ENCODE measurements at places on chromosomes 3 and 15. TPM values are rescaled to one million over a fixed set of nuclear protein-coding genes. Genes with fewer than 3 reads are reported as not detected.

Gene FGF7
- 0.41 TPM for total RNA-seq

Gene LRRC31
- total RNA-seq, result under 0.01 TPM

Gene COMMD4
- total RNA-seq, result 21.2 TPM

Gene SERPINI2
- total RNA-seq, result 0.41 TPM

Gene GRK7
- under 0.01 TPM for total RNA-seq

Gene ADAMTSL3
- 17.1 TPM for total RNA-seq

Gene WNT5A
- 7.3 TPM for total RNA-seq

Gene MYRIP
- 10.6 TPM for total RNA-seq

Gene CADM2
- 64.8 TPM for total RNA-seq

Gene COL6A6
- 0.41 TPM for total RNA-seq

Gene BLOC1S6
- total RNA-seq, result 137 TPM

Gene PYGO1
- 45.2 TPM for total RNA-seq

GRCh38 chr3:32110233-32110760, 3.9 kb downstream of the GPD1L start:
- DNase-seq, result no peak

- no peak for DNase-seq
These were observed 44.6 kb downstream of the CMTM6 start for GRCh38 chr3:32457971-32458471.

DNA sequence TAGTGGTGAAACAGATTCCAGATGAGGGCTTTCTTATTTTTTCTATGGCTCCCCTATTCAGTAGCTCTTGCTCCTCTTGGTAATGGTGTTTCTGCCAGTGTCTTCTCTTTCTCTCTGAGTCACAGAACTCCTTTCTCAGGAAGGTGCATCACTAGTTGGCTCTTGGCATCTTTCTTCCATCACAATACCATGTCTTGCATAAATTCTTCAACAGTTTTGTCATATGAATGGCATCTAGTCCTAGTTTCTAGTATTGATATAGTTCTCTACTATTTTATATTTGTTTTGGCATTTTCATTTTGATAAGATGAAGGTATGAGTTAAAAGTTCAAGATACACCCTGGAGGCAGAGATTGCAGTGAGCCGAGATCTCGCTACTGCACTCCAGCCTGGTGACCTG, 51.0 kb downstream of the REC114 start:
- DNase-seq, result no peak

DNA sequence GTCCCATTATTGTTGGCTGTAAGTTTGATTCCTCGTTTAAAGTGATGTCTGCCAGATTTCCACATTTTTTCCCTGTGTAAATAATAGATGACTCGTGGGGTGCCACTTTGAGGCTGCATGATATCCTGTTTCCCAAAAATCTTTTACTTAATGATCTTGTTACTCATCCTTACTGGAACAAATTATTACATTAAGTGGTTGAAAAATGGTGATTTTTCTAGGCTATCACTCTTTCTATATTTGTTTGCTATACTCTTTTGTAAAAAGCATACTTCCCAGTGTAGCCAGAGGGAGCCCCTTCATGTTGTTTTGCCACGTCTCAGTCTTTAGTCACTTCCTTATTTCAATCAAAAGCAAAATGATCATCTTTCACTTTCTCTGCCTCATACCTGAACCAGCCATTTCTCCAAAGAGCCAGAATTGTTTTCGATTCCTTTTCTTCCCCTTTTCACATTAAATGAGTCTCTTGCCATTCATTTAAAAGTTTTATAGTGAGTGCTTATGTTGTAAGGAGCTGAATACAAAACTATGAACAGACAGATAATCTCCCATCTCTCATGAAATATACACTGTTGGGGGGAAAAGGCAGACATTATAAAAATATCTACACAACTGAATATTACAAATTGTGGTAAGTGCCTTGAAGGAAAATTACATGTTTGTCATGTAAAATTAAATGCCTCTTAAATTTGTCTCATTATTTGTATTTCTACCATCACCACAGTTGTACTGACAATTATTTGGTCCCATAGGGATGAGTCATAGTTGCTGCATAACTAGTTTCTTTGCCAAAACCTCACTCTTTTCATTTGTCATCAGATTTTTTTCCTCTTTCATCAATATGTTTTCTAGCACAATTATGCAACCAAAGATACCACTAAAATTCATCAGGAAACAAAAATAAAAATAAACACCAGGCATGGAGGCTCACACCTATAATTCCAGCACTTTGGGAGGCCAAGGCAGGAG, 41.5 kb downstream of the ADGRG7 start:
- no peak for DNase-seq

- no peak for DNase-seq
These were observed 65.8 kb downstream of the MRPL46 start for GRCh38 chr15:88401251-88401995.

- DNase-seq, result no peak
These were observed 898 bp downstream of the FBLN2 start for GRCh38 chr3:13549623-13550422.

- no peak for DNase-seq
These were observed 294.9 kb downstream of the RORA start for GRCh38 chr15:60933900-60934885.

GRCh38 chr3:59818033-59818918, 768.5 kb upstream of the CFAP20DC start:
- peak; percentile 2 for DNase-seq

DNA sequence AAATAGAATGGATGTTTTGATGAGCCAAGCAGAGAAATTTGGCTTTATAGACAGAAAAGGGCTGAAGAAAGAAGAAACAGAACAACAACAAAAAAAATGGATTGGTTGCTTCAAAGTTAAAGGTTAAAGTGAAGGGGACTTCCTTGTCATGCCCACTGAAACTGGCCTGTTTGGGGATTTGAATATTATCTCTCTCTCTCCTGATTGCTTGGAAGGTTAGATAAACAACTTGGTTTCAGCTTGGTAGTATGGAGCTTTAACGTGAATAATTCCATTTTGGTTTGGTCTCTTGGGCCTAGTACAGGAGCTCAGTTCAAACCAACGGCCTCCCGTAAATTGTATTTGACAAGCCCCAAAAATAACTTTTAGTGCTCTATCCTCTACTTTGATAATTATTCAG, 70.8 kb upstream of the MBNL1 start:
- DNase-seq, result no peak

DNA sequence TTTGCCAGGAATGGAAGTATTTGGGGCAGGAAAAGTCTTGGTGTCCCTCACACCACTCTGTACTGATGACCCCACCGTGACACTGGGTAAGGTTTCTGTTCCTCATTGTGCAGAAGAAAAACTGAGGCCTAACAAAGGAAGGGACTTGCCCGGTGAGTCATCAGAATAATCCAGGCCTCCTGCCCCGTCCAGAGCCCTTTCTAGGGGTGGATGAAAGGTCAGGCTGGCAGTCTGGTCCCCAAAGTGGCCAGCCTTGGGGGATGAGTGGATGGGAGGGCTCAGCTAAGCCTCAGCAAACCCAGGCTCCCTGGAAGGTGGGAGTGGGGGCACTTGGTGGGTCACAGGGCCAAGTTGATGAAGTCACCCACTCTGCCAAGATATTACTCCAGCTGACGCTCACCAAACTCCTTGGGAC, 2.3 kb upstream of the DNAH1 start:
- peak; percentile 54 for DNase-seq

- DNase-seq, result no peak
These were observed 17.6 kb upstream of the ALDH1L1 start for GRCh38 chr3:126197854-126198584.

- DNase-seq, result no peak
These were observed 104.7 kb upstream of the SETMAR start for GRCh38 chr3:4198491-4198890.

GRCh38 chr3:14319654-14320182, 82.7 kb upstream of the SLC6A6 start:
- no peak for DNase-seq

- no peak for DNase-seq
These were observed 2.1 kb downstream of the ABHD10 start for GRCh38 chr3:111980716-111981456.

- no peak for DNase-seq
These were observed 103.7 kb downstream of the MEX3B start for GRCh38 chr15:81942157-81942556.

DNA sequence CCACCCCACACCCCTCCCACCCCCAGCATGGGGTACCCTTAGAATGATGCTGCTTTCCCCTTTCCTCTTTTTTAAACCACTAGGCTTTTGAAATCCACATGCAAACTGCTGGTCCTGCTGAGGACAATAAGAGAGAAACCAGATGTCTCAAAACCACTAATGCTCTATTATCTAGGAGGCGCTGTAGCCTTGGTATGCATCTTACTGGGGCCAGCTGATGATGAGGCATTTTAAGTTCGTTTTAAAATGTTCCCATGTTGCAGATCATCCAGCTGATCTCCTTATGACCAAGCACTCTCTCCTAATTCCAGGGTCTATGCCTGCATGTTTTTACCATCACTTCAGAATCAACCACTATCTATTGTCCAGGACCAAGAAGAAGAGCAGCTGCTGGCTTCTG, 1.3 kb downstream of the NME9 start:
- no peak for DNase-seq

GRCh38 chr15:94924057-94924456, 692.7 kb downstream of the MCTP2 start:
- DNase-seq, result no peak

GRCh38 chr3:116367761-116368395, 77.4 kb downstream of the LSAMP start:
- DNase-seq, result no peak

- DNase-seq, result no peak
These were observed 23.1 kb upstream of the TBL1XR1 start for GRCh38 chr3:177220136-177220974.

DNA sequence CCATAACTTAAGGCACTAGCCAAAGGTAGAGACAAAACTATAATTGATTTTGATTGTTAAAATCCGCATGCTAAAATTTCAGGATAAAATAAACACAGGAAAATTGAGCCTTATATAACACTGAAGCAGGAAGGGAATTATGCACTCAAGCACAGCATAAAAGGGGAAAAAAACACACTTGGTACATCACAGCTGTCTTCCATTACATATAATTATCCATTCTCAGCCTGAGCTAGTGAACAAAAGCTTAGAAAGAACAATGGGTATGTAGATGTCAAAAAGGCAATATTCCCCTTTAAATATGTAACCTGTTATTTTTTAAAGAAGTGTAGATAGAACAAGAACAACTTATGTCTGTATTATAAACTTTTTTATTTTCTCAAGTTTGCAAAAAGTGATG, 899.2 kb downstream of the ROBO1 start:
- DNase-seq, result no peak

DNA sequence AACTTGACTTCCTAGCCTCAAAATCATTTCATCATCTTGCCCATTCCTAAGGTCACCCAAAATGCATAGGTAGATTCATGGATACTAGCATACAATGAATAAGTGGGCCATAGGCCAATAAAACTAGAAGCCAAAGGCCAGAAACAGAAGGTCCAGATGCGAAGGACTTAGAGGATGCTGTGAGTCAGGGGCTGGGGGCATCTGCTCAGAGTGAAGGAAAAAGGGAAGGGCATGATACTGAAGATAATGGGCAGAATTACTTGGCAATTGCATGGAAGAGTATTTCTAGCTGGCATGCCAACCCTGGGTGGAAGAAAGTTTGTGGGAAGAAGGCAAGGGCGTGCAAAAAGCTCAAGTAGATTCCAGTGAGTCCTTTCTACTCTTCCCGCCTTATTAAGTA, 27.5 kb downstream of the ILDR1 start:
- no peak for DNase-seq

DNA sequence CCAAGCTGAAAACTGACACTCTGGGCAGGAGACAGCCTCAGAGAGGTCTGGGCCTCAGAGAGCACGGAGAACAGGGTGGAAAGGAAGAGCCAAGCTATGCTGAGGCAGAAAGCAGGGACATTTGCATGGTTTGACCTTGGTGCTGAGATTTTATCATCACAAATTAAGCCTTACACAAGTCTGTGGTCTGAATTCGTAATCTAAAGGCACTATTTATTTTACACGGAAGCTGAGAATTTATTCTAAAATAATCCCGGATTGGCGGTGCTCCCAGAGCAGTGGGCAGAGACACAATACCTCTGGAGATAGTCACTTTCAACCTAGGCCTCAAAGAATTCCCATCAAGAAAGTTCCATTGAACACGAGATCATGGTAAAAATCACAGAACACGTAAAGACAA, 47.5 kb downstream of the CFAP92 start:
- no peak for DNase-seq

DNA sequence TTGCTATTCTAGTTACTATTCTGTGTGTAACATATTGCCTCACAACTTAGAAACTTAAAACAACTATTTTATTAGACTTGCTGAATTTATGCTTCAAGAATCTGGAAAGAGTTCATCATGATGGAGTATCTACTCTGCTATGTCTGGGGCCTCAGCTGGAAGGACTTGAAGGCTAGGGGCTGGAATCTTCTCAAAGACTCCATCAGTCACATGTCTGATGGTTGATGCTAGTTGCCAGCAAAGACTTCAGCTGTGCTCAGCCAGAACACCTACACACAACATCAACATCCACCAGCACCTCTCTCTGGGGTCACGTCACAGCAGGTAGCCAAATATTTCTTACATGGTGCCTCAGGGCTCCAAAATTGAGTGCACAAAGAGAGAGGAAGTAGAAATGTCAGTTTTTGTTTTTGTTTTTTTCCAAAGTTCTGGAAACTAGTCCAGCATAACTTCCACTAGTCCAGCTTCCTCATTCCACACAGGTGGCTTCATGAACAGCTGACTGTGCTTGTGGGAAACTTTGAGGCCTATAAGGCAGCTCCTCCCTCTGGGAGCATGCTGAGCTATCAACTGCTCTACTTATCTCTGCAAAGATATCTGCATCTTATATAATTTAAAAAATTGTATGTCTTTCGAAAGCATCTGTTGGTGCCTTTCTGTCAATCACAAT, 325.4 kb upstream of the AGTR1 start:
- no peak for DNase-seq

- DNase-seq, result no peak
These were observed 100.3 kb downstream of the CCNL1 start for GRCh38 chr3:157059661-157060060.

DNA sequence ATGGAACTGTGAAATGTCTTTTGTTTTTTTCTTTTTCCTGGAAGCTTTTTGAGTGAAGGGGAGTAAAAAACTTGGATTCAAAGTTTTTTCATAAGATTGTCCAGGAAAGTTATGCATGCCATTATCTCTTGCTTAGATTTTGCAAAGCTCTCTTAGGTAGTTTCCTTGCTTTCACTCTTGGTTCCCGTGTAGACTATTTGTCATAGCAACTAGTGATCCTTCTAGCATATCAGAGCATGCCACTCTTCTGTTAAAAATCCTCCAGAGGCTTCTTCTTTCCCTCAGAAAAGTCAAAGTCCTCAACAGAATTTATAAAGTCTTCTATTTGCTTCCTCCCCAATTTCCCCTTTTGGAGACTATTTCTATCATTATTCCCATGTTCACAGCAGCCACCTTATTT, 21.1 kb downstream of the GTF2E1 start:
- no peak for DNase-seq

All from frontal cortex (tissue), 4 donors.